Fibroblast of skin of right biceps (primary cell): ENCODE measurements at places on chromosomes 5 and 9.

DNA sequence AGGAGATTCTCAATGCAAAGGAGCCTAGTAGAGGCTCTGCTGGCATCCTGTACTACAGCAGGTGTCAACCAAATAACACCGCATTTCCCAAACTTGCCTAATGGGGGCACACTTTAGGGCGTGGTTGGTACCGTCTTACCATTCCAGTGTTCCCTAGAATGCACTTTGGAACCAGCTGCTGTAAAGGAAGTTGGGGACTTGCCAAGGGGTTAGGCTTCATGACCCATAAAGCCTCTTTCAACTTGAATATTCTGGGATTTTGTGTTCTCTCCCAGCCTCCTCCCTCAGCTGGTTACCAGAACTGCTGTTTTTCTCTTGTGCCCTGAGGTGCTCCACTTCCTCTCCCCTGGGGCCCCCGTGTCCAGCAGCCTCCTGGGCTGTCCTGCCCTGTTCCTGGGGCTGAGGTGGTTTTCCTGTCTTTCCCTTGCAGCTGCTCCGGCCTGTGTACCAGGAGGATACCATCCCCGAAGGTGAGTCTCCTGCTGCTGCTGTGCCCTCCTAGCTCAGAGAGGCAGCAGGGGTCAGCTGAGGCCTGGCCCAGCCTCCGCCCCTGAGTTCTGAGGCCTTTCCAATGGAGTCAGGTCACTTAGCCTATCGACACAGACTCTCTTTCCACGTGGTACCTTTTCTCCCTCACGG, 44.7 kb downstream of the RGS3 start:
- DNase-seq: no peak

DNA sequence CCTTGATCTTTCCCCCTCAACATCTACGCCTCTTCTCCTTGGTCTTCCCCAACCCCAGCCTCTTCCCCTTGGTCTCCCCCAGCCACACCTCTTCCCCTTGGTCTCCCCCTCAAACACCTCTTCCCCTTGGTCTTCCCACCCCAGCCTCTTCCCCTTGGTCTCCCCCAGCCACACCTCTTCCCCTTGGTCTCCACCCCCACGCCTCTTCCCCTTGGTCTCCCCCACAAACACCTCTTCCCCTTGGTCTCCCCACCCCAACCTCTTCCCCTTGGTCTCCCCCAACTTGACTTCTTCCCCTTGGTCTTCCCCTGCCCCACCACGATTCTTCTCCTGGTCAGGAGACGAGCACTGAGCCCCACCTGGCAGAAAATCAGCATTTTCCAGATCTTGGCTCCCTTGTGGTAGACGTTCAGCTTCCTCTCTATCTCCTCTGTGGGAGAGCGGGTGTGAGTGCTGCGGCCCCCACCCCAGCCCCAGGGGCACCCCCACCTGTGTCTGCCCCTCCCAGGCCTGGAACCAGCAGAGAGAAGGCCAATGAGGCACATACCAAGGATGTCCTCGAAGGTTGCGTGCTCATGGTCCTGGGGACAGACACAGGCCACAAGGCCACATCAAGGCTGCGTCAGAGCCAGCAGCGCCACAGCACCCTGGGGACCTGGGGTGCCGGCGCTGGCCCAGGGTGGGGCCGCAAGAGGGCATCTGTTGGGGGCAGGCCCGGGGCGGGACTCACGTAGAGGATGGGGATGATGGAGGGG, 7.0 kb downstream of the NSMF start:
- DNase-seq: no peak

DNA sequence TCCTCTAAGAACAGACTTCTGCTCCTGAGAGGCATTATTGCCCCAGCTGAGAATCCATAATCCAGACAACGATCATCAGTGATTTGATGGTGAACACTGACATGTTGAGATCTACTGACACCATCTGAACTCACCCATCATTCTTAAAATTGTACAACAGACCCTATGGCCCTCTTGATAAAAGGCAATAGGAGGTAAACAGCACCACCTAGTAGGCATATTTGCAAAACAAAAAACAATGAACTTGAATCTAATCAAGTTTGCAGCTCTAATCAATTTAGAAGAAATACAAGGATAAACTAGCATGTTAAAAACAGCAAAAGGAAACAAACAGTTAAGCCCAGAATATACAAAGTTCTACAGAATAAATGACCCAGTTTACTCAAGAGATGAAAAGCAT, 89.6 kb downstream of the SFXN1 start:
- no peak for DNase-seq

DNA sequence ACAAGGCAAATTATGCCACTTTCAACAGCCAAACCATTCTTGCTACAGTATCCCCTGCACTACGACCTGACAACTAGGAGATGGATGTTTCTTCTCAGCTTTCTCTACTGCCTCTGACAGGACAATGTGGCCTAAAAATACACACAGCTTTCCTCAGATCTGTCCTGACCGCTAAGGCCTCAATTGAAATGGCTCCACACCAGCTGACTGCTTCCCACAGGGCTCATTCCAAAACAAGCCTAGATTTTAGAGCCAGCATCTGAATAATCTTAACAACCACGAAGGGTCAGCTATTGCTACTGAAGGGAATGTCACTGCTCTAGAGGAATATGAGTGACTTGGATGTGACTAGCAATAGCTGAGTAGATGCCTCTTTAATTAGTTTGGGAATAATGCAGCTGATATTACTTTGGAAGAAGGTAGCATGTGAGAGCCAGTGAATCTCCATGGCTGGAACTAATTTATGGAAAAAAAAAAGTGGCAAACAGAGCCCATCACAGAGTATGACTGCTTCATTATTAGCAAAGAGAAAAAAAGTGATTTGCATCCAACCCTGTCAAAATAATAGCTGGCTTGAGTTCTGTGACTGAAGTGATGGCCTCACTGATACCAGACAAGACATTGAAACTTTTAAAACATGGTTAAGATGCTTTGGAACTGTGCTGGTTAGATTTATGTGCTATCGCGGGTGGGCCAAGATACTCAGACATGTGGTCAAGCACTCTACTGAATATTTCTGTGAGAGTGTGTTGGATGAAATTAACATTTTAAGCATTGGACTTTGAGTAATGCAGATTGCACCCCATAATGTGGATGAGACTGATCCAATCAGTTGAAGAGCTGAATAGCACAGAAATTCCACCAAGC, 450.2 kb downstream of the NR2F1-AS1 start:
- DNase-seq: no peak

- no peak for DNase-seq
These were observed 8.4 kb downstream of the NUDCD2 start for GRCh38 chr5:163451489-163451888.

GRCh38 chr9:109574061-109574882, 76.2 kb upstream of the PTPN3 start:
- peak; percentile 69 for DNase-seq

- DNase-seq: no peak
These were observed 49.2 kb downstream of the ITGA2 start for GRCh38 chr5:53038196-53038847.

GRCh38 chr9:134623258-134624066, 18.1 kb upstream of the COL5A1 start:
- DNase-seq: peak; percentile 36

- DNase-seq: no peak
These were observed 24.4 kb downstream of the NCS1 start for GRCh38 chr9:130196643-130197042.

GRCh38 chr9:91036356-91036755, 234.7 kb downstream of the SYK start:
- no peak for DNase-seq

DNA sequence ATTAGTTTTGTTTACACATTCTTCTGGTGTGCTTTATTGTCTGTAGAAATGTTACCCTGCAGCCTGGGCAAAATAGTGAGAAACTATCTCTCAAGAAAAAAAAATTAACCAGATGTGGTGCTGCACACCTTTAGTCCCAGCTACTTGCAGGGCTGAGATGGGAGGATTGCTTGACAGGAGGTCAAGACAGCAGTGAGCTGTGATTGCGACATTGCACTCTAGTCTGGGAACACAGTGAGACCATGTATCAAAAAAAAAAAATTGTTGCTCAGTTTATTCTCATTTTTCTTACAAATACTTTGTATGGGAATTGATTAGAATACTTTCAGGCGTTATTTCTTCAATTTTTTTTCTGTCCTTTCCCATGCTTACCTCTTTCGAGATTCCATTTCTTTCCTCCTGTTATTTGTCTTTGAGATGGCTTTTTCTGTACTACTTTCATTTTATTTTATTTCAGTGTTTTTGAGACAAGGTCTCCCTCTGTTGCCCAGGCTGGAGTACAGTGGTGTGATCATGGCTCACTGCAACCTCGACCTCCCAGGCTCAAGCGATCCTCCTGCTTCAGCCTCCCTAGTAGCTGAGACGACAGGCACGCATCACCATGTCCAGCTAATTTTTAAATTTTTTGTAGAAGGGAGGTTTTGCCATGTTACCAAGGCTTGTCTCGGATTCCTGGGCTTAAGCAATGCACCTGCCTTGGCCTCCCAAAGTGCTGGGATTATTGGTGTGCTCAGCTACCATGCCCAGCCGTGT, 24.9 kb downstream of the TENT2 start:
- no peak for DNase-seq

- no peak for DNase-seq
These were observed 6.7 kb downstream of the NRARP start for GRCh38 chr9:137295238-137295811.

DNA sequence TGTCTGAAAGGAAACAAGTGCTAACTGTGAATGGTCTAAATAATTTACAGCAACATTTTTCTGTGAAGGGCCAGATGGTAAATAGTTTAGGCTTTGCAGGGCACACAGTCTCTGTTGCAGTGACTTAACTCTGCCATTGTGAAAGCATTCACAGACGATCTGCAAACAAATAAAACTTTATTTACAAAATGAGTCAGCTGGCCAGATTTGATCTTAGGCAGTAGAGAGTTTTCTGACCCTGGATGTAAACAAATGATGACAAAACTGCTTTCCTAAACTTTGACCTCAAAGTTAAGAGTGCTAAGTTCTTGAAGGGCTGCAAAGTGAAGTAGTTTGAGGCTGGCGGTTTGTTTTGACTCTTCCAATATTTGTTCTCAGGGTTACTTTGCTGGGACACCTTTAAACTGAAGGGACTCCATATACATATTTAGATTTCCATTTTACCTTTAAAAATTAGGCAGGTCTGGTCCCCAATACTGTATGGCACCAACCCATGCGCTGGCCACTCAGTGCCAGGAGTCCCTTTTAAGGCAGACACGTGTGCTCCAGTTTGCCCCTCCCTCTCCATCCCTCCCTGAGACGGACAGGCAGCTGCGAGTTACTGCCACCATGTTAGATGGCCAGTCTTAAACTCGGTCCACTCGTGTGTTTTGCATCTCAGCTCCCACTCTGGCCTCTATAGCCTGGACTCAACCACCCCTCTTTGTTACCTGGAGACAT, 4.0 kb upstream of the ADAMTS16 start:
- no peak for DNase-seq

DNA sequence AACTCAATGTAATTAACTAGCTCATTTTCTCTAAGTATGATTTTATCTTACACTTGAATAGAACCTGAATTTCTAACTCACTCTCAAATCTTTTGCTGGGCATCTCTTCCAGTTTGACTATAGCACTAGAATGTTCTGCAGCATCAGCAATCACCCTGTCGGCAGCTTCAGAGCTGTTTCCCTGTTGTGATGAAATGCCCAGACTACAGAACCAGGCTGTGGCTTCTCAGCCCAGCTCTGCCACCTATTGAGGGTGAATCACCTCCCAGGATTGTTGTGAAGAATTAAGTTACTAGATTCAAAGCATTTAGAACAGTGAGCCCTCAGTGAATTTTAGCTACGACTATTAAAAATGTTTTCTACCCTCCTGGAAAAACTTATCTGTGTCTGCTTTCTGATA, 90.4 kb upstream of the ANKRD55 start:
- DNase-seq: peak; percentile 73

- DNase-seq: no peak
These were observed 382.1 kb downstream of the KDM4C start for GRCh38 chr9:7139886-7140285.

- DNase-seq: peak; percentile 100
These were observed 299.8 kb downstream of the TLE1 start for GRCh38 chr9:81389569-81389993.

- DNase-seq: no peak
These were observed 60.5 kb downstream of the ERCC6L2 start for GRCh38 chr9:95935861-95936578.

DNA sequence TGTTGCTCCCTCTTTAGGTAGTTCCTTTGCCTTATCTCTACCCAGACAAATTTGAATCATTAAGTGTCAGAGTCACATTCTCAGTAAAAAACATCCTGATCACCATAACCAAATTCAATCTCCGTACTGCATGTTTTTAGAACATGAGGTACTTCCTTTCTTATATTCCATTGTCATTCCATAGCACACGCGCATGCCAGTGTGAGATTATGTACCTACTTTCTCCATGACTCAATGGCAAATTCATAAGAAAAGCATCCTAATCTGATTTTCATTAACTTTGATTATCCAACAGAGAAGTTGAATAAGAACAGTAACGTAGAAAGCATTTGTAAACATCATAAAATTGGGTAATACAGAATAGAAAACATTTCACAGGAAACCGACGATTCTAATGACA, 1118.6 kb upstream of the CDH9 start:
- DNase-seq: peak; percentile 73

DNA sequence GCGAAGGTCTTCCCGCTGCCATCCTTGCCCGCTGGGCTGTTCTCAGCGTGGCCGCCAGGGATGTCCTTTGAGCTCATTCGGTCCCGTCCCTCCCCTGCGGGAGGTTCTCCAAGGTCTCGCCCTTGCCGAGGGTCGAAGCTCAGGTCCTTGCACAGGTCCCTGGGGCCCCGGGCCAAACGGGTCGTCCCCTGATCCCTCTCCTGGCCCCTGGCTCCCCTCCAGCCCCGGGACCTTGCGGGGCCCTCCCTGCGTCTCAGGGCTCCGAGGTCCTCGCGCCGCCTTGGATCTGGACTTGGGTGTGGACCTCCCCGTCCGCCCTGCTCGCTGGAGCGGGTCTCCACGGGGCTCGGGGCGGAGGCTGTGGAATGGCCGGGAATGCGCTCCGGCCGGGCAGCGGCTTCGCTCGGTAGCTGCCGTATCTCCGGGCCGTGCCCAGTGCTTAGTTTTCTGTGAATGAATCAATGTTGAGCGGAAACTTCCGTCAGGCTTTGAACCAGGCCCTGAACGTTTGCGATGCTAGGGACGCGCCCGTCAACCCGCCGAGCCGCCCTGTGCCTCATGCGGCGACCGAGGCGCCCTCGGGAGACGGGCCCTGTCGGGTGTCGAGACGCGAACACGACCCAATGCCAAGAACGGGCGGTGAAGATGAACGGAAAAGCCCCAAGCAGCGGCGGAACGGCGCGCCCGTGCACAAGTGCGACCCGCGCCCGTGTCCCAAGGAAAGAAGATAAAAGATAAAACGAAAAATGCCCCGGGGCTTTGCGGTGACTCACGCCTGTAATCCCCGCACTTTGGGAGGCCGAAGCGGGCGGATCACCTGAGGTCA, 780 bp downstream of the RNU6ATAC start:
- peak; percentile 67 for DNase-seq

- peak; percentile 45 for DNase-seq
These were observed 2.7 kb upstream of the ANP32B start for GRCh38 chr9:97980479-97980803.

GRCh38 chr5:80961376-80962281, 1.5 kb downstream of the RASGRF2 start:
- no peak for DNase-seq

DNA sequence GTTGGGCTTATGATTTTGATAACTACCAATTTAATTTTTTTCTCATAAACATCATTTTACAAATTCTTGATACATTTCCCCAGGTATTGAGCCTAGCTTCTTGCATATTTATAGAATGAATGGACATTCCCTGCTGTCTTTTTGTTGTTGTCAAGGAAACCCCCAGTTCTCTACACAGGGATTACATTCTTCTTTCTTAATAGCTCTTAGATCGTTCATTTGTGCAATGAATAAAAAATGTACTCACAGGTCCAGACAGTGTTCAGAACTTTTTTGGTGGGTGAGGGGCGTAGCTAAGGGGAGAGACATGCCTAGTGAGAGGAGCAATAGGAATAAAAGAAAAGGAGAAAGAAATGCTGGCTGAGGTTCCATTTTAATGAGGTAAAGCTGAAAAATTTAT, 58.6 kb downstream of the VCAN start:
- peak; percentile 72 for DNase-seq
